Activated T-helper 1 cell treated with anti-CD3 and anti-CD28 coated beads, Interleukin-2, amount 50 U/mL, for 16 hours (primary cell): ENCODE measurements at places on chromosomes 2 and 18.

- no peak for DNase-seq
These were observed 39.7 kb downstream of the COL3A1 start for GRCh38 chr2:189013671-189014448.

DNA sequence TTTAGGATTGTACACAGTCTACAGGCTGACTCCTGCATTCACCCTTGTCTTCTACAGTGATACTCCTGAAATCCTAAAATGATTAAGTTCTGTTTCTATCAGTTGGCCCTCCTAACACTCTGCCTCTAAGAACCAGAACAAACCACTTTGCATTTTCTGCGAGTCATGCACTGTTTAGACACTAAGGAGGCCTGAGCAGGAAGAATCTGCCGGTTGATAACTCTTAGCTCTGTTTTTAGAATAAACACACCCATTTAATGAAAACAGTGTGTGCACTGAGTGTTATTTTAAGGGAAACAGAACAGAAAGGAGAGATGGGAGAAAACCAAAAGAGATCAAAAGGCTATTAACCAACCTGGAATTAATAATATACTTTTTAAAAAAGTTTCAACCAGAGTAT is 22.9 kb upstream of the SSB start:
- DNase-seq: no peak

- no peak for DNase-seq
These were observed 99.1 kb upstream of the ARHGAP15 start for GRCh38 chr2:143030127-143030526.

GRCh38 chr18:35463827-35464226 is 33.9 kb downstream of the INO80C start:
- no peak for DNase-seq

DNA sequence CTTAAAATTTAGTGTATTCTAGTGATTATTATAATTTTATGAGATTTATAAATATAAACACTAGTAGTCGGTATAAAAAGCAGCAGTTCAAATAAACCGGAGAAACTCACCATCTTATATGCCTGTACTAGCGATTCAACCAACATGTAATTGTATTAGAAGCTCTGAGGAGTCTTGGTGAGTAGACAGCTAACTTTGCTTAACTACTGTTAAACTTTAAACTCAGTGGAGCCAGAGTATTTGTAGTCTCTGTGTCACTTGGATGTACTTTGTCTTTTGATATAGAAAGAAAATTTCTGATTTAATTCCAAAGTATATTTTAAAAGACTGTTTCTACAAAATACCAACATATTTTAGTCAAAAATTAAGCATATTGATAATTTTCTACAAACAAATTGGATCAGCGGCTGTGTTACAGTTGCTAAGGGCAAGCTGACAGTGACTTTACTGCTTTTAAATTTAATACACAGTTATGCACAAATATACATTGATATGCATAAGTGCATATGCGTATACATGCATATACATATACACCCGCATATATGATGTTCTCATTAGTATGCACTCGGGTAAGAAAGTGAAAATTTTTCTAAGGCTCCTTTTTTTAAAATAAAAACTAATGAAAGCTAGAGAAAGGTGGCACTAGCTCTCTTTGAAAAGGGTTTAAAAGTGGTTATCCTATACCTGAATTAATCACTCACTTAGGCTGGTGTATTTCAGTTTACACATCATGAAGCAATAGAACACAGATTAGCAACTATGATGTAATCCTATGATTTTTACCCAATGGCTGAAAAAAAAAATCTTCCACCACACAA is 374.5 kb downstream of the NCKAP5 start:
- no peak for DNase-seq

DNA sequence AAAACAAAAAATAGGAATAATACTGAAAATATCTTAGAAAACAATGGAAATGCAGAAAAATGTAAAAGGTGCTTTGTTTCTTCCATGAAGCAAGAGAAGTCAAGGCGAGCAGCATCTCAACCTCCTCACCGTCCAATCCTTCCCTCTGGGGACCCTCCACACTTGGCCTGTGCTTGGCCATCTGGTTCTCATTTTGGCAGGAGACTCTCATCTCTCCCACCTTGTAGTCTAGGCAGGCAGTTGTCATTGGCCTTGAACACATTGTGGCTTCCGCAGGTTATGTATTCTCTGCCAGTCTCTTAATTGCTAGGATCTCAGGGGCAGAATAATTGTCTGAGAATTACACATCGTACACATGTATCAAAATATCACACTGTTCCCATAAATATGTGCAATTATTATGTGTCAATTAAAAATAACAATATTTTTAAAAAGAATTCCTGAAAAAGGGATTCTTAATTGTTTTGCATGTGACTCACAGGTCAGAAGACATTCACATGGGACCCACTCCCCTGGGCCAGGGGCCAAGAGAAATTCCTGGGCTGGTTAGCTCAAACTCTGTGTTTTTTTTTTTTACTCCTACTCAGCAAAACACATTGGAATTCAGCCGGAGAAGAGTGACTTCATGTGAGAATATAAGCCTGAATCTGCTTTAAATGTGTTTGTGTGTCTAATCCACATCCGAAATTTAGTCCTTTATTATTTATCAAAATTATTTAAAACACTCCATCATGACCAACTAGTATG is 14.0 kb upstream of the ANKRD62 start:
- DNase-seq: no peak

GRCh38 chr2:68734688-68735525 is at the start of gene ARHGAP25:
ARHGAP25 (plus strand) TSS chr2:68734811; CDS start chr2:68735200, 389 bp downstream.
- no peak for DNase-seq
